ENCODE measurements at places on chromosomes 3 and 15.

DNA sequence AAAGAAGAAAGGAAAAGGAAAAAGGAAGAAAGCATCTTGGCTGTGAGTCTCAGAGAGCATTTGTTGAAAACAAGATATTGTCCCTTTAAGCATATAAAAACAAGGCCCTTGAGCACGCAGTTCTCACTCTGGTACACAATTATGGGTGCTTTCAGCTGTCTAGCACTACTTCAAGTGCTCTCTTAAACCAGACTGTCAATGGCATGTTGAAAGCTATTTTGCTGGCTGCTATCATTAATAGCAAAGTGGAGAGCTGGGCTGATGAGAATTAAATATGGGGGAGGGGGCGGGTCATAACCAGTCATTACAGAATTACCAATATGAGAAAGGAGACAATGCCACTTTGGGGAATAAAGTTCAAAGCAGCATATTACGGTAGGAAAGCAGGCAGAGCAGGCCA, 9.3 kb downstream of the TLE3 start:
- no peak for DNase-seq

- DNase-seq, result peak; percentile 71
These were observed 16.8 kb upstream of the CHD2 start for GRCh38 chr15:92883163-92883875.

DNA sequence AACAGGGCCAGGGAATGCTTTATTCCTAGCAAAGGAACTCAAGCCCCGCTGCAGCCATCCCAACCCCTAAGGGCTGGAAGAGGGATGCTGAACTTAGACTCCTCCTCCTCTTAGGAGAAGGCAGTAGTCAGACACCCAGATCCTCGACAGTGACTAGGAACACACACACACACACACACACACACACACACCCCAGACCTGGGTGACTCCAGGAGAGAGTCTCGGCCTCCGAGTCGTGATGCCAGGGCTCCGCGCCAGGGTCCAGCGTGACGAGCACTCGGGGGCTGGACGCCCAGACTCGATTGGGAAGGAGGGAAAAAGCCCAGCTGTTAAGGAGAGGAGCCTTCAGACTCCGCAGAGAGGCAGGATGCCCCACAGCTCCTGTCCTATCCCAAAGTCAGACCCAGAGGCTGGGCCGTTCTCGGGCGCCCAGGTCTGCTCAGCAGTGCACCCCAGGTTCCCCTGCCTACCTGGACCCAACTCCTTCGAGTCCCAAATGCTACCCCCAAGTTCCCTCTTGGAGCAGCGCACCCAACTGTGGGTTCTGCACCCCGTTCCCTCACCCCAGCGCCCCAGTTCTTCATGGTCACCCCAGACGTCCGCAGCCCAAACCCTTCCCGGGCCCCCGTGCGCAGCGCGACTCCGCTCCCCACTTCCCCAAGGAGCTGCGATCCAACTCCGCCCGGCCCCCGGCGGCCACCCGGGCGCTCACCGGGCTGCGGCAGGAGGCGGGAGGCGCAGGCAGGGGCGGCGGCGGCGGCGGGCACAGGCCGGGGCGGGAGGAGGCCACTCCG, 421 bp downstream of the BMF start:
- DNase-seq, result no peak

DNA sequence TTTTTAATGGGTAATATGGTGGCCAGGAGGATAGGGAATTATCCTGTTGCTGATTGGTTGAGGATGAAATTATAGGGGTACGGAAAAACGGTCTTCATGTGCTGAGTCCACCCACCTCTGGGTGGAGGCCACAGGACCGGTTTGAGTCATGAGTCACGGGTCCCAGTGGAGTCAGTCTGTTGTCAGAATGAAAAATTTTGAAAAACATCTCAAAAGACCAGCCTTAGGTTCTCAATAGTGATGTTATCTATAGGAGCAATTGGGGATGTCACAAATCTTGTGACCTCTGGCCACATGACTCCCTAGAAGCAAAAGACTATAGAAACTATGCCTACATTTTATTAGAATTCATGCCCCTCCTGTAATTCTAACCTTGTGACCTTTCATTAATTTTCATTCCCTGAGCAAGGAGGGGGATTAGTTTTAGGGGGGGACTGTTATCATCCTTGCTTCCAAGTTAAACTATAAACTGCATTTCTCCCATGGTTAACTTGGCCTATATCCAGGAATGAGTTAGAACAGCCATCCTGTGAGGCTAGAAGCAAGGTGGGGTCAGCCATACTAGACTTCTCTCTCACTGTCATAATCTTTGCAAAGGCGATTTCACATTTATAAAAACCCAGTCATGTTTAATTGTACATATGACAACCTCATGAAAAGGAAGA, 101.2 kb downstream of the TCF12 start:
- DNase-seq, result no peak

GRCh38 chr3:126039870-126040269, 44.1 kb downstream of the SLC41A3 start:
- no peak for DNase-seq

- DNase-seq, result no peak
These were observed 106.7 kb downstream of the DPH6 start for GRCh38 chr15:35439291-35439690.

DNA sequence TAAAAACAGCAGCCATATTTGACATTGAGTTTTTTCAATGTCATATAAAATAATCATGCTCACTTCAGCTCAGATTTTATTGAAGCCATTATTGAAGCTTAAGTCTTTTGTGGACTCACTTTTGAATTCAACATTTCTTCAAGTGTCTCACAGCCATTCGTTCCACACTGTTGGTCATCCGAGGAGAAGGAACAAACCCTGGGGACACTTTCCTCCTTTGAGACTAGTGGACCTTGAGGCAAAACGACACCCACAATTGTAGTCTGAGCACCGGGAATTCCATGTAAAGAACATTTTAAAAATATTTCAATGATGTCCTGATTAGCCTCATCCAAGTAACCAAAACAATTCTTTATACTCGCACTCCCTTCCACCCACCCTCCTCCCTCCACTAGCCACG, 174.7 kb downstream of the CD47 start:
- no peak for DNase-seq

GRCh38 chr3:33299395-33300081, 22.3 kb downstream of the FBXL2 start:
- no peak for DNase-seq

All from suppressor macrophage (primary cell).